AG04450 (cell line): ENCODE measurements at places on chromosomes 16 and 17.

DNA sequence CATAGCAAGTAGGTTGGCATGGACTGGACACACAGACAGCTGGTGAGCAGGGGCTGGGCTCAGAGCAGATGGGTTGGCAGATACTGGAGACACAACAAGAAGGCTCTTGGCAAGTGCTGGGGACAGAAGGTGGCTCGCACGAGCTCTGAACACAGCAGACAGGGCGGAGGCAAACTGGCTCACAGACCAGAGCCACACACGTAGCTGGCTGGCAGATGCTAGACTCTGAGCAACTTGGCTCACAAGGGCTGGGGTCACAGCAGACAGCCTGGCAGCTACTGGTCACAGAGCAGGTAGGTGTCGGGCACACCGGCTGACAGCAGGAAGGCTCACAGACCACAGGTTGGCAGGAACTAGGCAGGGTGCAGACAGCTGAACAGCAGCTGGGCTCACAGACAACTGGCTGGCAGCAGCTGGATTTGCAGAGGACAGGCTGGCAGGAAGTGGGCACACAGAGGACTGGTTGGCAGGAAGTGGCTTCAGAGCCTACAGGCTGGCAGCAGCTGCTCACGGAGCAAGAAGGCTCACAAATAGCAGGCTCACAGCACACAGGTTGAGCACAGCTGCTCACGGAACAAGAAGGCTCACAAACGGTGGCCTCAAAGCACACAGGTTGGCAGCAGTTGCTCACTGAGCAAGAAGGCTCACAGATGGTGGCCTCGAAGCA, 725 bp downstream of the KRTAP16-1 start:
- DNase-seq: no peak

DNA sequence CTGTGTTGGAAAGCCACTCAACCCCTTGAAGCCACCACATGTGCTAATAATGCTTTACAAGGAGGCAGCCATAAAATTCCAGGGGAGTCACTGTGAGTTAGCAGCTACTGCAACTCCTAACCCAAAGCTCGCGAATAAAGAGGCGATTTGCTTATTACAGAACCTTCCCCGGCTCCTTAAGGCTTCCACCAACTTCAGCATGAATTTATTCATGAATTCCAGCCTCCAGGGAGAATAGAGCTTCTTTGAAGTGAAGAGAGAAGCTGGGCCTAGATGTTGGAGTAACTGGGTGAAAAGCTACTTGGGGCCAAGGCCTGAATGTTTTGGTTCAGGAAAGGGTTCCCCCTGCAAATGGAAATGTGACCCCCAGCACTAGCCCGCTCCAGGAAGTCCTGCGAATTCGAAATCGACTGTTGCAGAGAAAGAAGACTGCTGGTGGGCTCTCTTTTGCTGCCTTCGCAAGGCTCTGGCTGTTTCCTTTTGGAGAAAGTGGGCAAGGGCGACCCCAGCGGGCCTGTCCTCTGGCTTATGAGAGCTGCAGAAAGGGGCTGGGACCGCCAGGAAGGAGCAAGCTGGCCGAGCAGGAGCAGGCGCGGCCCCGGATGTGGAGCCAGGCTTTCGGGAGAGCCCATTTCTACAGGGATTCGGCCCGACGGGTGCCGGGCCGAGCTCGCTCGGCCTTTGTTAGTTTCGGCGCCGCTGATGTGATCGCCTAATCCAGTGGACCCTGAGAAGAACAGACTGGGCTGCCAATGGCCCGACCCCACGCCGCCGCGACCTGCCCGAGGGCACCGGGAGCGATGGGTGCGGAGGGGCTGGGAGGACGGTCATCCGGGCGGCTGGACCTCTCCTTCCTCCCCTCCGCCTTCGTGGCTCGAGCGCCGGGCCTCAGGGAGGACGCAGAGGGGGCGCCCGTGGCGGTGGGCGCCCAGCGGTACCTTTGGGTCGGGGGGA, 7.6 kb downstream of the CBX8 start:
- no peak for DNase-seq

DNA sequence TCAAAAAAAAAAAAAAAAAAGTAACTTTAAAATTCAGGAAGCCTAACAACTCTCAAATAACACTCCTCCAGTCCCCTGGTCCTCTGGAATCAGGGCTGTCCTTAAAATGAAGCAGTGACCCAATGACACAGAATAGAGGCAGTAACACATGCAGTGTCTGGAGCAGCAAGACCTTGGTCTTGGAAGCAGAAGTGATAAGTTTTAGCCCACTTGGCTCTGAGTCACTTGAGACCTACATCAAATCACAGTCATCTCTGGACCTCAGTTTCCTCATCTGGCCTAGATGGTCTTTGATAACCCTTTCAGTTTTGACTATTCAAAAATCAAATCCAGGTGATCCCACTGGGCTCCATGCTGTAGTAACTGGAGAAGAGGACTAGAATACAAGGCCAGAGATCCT, 39.0 kb downstream of the LYRM1 start:
- no peak for DNase-seq

- DNase-seq: no peak
Observed at GRCh38 chr17:1713878-1714426, 3.8 kb upstream of the TLCD2 start.

DNA sequence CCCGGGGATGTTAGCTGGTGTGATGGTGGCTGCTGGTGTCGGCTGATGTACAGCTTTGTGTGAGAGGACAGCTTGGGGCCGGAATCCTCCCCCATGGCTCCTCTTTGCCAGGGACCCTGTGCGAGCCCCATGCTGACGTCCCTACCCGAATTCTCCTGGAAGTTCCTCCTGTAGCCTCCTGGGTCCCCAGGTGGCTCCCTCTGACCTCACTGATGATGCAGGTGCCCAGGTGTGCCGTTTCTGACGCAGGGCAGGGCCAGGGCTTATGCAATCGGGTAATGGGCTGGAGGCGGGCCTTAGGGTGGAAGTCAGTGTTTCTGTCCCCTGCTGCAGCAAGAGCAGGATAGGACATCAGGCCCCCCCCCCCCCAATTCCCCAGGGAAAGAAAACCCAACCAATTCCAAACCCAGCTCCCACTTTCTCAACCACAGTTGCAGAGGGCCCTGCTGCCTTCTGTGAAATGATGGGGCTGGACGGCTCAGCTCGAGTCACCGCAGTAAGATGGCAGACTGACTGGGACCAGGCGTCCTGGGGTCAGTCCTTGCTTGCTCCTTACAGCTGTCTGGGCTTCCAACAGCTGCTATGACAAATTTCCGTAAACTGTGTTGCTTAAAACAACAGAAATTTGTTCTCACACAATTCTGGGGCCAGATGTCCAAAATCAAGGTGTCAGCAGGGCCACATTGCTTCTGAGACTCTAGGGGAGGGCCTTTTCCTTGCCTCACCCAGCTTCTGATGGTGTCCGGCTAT, 139.0 kb upstream of the PLCG2 start:
- no peak for DNase-seq

DNA sequence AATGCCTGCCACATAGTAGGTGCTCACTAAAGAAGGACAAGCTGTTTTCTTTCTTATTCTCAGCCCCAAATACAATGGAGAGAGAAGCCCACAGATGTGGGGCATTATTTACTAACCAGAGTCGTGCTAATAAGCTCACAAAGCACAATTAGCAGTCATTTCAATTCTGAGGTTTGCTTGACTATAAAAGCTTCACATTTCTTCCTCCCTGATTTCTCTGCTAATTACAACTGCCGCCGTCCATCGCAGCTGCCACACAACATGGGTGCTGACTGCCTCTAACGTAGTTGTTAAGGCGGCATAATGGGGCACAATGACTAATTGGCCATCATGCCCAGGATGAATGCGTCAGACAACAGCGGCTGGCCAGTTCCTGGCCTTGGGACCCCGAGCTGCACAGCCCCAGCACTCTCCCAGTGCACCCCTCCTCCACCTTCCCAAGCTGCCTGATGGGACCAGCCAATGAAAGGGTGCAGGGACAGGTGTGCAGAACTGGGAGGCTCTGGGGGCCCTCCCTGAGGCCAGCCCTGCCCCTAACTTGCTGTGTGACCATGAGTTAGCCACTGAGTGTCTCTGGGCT, 109.2 kb downstream of the CCT6B start:
- DNase-seq: no peak

DNA sequence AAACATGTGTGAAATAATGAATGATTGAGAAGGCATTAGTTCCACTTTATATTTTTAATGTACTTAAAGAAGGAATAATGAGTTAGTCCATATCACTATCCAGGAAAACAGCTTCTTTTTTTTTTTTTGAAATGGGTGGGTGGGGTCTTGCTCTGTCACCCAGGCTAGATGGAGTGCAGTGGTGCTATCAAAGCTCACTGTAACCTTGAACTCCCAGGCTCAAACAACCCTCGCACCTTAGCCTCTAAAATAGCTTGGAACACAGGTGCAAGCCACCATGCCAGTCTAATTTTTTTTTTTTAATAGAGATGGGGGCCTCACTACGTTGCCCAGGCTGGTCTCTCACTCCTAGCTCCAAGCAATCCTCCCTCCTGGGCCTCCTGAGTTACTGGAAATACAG, 275.5 kb downstream of the CEP112 start:
- DNase-seq: no peak

GRCh38 chr16:29784901-29785500, 5.5 kb upstream of the KIF22 start:
- no peak for DNase-seq

DNA sequence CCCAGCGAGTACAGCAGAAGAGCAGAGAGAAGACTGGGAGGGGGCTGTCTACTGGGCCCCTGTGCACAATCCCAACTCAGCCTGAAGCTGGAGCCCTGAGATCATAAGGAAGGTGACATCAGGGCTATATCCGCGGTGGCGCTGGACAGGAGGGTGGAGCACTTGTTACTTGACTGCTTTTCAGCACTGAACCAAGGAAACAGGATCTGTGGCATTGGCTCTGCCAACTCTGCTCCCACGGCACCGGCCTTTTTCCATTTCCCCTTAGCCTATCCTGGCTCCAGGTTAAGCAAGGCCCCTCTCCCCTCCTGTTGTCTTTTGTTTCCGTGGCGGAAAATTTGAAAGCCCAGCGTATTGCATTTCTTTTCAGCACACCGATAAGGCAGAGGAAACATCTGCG, 125.0 kb upstream of the IRX3 start:
- DNase-seq: no peak

GRCh38 chr17:74042744-74043486, 160.6 kb upstream of the RPL38 start:
- no peak for DNase-seq

DNA sequence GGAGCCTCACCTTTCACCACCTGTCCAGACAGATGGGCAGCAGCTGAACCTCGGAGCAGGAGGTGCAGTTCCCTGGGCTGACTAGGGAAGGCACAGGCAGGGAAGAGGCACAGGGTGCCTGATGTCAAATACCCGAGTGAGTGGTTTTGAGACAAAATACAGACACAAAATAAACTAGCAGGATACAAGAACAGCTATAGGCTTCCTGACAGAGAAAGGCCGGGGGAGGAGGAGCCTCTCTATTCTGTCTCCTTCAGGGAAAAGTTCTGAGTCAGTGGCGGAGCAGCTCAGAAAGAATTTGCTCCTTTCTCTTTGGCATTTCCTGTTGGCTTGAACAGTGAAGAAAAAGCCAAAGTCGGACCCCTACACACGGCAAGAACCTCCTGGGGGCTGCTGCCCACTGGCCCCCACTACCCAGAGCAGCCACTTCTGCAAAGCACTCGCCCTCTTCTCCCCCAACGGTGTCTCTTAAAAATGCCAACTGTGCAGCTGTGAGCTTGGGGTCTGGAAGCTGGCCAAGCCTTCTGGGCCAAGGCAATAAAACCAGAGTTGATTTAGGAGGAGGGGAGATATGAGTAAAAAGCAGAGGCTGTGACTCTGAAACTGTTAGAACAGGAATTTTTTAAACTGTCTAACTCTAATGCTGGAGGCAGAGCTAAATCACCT, 14.4 kb upstream of the FAAP100 start:
- DNase-seq: peak; percentile 79

DNA sequence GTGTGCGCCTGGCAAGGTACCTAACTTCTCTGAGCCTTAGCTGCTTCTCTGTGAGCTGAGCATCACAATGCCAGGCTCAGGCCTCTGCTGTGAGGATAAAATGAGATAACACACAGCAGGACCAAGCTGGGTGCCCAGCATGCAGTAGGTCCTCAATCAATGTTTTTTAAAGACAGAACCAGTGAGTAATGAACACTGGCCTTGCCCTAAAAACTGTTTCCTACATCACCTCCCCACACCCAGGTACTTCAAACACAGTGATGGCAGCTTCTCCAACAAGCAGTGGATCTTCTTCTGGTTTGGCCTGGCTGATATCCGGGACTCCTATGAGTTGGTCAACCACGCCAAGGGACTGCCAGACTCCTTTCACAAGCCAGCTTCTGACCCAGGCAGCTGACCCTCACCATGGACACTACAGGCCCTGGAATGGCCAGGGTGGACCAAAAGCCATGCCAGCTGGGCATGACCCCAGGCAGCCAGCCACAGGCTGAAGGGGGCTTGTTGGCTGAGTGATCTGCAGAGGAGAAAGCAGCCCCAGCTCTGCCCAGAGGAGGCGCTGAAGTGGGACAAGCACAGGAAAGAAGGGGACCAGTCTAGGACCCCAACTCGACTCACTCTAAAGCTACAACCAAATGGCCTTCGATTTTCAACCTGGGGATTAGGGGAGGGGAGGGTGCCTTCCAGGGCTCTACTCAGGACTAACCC, 3.9 kb downstream of the NAGS start:
- DNase-seq: no peak

DNA sequence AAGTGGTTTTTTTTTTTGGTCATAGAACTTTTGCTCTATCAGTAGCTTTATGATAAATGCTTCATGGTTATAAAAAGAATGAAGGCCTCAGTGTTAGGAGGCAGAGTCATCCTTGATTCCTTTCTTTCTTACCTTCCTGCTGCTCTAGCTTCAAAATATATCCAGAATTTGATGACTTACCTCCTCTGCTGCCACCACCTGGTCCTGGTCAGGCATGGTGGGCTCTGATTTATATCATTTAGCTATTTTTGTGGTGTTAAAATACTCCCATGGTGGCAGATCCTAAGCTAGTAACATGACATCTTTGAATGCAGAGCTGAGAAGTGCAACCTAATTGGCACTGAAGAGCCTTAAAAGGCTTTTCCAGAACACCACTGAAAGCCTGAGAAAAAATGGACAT, 508.8 kb upstream of the CDH8 start:
- DNase-seq: no peak

DNA sequence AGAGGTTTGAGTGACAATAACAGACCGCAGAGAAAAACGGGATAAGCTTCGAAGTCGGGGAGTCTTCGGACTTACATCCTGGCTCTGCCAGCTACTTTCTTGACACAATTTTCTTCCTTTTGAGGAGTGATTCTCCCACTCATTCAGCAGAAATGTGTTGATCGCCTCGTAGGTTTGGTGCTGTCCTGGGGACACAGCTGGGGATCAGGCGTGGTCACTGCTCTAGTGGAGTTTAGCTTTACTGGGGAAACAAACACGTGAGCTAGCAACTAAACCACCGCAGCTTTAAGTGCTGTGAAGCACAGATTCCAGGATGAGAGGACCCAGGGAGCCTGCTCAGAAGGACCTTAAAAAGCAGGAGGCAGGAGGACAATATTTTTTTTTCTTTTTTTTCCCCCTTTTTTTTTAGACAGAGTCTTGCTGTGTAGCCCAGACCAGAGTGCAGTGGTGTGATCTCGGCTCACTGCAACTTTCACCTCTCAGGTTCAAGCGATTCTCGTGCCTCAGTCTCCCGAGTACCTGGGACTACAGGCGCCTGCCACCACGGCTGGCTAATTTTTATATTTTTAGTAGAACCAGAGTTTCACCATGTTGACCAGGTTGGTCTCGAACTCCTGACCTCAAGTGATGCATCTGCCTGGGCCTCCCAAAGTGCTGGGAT, 858 bp downstream of the NUBP1 start:
- DNase-seq: no peak
